ENCODE measurements at places on chromosomes 13 and 19.
A peak's percentile ranks its signal among the peaks of the same experiment; 100 is the strongest.

- no peak for DNase-seq
These were observed 39.3 kb downstream of the EFNA2 start for GRCh38 chr19:1324806-1325567.

DNA sequence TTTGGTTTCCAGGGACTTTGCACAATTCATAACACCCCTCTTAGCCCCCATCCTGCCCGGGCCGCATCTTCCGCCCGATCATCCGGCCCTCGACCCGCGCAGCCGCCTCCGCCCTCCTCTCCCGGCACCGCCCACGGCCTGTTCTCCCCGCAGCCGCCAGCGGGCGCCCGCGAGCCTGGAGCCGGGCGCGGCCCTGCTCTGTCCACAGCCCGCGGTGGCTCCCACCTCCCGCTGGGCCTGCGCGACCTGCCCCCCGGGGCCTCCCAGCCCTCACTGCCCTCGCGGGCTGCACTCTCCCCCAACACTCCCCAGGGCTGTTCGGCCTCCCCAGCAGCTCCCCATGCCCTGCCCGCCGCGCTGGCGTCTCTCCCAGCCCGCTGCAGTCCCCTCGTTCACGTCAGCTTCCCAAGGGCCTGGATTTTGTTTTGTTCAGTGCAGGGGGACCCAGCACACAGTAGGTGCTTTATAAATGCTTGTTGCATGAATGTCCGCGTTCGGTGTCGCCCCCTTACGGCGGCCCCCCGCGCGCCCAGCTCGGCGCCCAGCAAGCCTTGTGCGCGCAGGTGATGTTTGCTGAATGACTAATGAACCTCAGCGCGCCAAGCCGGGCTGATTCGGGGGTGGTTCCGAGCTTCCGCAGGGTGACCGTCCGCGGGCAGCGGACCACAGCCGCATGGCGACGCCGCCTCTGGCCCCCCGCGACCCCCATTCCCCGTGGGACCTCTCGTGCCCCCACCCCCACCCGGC, 4.6 kb upstream of the APC2 start:
- no peak for DNase-seq

DNA sequence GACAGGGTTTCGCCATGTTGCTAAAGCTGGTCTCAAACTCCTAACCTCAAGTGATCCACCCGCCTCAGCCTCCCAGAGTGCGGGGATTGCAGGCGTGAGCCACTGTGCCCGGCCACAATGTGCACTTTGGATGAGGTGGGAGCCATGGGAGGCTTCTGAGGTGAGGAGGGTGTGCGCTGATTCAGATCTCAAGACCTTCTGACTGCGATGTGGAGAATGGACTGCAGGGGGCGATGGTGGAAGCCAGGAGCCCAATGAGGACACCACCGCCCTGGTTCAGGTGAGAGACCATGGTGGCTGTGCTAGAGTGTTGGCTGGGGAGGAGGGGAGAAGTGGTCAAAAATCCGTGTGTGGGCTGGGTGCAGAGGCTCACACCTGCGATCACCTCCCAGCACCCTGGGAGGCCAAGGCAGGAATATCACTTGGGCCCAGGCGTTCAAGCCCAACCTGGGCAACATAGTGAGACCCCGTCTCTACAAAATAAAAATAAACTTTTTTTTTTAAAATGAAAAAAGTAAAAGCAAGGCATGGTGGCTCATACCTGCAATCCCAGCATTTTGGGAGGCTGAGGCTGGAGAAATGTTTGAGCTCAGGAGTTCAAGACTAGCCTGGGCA, 5.6 kb downstream of the INAFM1 start:
- no peak for DNase-seq

DNA sequence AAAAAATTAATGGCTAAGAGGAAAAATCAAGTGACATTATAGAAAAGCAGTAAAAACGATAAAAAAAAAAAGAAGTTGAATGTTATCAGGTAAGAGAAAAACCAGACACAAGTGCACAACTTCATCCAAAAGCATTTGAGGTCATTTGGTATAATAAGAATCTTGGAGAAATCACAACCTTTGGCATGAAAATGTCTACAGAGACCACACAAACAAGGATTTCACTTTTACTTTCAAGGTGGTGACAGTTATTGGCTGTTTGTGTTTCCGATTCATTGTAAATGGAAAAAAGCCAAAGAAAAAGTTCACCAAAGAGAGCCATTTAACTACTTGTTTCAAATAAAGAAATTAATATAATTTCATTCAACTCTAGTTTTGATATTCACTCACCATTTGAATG, 1193.5 kb downstream of the PCDH9 start:
- no peak for DNase-seq

- no peak for DNase-seq
These were observed at the start of gene ETHE1 for GRCh38 chr19:43526884-43527859. Gene ETHE1, minus strand, starts transcription at chr19:43527201. Its CDS starts 24 bp downstream, at chr19:43527177.

GRCh38 chr13:99797691-99798090, 173.9 kb downstream of the ZIC5 start:
- no peak for DNase-seq

DNA sequence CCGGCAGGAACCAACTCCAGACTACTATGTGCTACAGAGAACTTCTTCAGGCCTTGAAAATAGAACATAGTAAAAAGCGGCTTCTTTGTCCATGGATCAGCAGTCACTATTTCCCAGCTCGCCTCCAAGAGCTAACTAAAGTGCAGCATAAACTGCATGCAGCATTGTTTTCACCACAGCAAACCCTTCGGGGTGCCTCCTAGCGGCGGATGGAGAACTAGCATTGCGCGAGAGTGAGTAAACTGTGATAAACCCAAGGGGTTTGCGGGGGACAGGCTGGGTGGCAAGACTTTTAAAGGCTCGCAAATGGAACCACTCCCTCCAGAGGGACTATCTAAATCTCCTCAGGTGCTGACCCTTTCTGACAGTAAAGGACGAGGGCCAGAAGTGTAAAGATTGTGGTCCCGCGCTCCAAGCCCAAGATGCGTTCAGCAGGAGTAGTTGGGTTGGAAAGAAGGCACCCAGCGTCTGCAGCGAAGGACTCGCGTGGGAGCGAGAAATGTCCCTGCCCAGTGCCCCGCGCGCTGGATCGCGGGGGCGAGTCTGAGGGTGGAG, 21.5 kb upstream of the SGCG start:
- DNase-seq: no peak

- DNase-seq: no peak
These were observed 2.7 kb upstream of the RASA3 start for GRCh38 chr13:114134944-114135610.

DNA sequence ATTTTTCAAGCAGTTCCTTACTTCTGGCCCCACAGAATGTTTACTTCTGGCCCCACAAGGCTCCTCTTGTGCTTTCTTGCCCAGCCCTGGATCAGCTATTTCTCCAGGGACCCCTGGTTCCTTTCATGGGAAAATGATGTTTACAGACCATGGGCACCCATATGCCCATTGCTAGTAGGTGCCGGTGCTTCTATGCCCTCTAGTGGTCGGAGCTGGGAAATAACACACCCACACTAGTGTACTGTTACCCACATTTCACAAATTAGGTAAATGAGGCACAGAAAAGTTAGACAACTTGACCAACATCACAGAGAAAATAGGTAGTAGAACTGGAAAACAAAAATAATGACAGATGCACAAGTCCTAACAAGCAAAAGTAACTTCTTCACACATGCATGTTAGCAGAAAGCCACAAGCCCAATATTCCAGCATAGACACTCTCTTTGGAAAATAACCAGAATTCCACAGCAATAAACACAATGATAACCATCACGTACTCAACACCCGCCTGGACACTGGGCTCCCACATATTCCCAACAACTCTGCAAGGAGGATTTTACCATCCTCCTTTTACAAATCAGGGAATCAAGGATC, 1.3 kb upstream of the CEACAM6 start:
- no peak for DNase-seq

DNA sequence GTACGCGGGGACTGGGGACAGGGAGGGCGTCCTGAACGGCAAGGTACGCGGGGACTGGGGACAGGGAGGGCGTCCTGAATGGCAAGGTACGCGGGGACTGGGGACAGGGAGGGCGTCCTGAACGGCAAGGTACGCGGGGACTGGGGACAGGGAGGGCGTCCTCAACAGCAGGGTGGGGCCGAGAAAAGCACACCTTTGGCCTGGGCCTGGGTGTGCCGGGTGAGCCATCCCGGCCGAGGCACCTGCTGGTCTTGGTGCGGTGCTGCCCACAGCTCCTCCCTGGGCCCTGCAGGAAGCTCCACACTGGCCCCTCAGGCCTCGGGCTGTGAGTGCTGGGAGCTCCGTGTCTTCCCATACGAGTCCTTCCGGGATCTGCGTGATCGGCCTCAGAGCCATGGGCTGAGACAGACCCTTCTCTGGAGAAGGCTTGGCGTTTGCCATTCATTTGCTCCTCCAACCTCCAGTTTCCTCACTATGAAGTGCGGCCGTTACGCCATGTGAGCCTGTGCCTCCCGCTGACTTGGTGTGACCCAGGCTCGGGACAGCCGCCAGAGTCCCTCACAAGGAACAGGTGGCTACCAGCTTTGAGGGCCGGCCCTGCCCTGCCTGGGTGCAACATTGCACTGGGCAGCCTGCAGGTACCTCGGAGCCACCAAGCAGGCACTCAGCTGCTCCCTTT, 7.8 kb upstream of the ZNF554 start:
- no peak for DNase-seq

- DNase-seq: no peak
These were observed 572 bp downstream of the UCHL3 start for GRCh38 chr13:75550159-75550567.

DNA sequence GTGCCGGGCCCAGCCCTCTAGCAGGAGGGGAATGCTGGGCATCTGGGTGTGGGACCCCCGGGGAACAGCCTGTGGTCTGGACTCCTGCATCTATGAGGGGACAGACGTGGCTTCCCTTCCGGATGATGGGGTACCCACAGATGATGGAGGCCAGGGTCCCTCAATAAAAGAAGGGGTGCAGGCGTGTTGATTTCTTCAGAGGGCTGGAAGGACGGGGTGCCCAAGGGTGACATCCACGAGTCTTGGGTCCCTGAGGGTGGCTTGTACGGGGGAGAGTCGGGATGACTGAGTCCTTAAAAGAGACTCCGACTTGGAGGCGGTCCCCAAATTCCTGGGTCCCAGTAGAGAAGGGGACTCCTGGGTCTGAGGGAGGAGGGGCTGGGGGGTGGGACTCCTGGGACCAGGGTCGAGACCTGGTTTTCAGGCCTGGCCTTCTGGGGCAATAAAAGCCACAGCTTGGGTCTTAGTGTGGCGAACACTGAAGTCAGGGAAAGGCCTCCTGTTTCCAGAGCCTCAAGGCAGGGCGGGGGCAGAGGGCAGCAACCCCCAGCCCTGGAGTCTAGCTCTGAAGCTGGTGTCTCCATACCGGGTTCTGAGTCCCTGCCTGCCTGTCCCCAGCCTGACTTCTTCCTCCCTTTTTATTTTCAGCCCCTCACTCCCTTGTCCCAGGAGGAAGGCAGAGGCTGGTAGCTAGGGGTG, 459 bp upstream of the GRIN2D start:
- DNase-seq: no peak

- DNase-seq: no peak
These were observed 211.1 kb upstream of the NBEA start for GRCh38 chr13:34730961-34731360.

DNA sequence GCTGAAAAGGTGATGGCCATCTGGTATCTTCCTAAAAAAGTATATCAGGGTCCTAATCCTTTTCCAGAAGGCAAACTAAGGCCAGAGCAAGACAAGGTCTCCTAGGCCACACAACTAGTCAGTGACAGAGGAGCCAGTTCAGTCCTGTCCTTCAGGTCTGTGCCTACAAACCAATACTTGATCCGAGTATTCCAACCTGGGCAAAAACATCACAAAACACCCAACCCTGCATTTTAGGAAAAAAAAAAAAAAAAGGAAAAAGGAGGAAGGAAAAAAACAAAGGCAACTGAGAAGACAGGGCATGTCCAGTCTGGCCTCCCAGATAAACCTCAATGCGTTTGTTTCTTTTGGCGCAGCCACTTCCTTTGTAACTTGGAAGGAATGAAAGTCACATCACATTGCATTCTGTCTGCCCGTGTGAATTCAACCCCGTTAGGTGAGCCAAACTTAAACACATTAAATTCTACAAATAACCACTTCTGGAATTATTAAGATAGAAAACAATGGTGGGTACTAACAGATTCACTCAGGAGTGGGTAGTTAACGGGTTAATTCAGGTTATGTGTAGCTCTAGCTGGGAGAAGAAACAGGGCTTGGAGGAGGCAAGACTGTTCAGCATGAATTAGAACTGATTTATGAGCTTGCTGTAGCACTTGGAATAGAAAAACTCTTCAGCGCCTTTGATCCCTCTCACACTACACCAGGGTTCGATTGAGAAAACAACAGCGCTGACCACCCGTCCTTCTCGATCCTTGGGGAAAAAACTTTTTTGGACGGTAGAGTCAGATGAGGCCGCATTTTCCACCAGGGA, 43.0 kb upstream of the HNRNPA1L2 start:
- DNase-seq: no peak

DNA sequence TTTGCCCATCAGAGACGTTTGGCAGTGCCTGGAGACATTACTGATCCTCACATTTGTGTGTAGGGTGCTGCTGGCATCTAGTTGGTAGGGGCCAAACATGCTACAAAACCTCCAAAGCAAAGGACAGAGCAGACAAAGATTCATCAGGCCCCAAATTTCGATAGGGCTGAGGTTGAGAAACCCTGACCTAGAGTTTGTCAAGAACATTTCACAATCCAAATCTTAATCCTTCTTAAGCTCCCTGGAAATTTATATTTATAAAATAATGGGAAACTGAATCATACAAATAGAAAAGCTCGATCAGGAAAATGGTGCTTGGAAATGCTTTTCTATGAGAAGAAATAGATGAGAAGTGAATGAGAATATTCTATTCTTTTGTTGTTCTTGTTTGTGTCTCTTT, 273.6 kb downstream of the DCT start:
- DNase-seq: no peak

- DNase-seq: no peak
These were observed 135.3 kb upstream of the TMTC4 start for GRCh38 chr13:100809856-100810255.

GRCh38 chr13:99057310-99057975, 79.6 kb upstream of the DOCK9 start:
- peak; percentile 18 for DNase-seq

DNA sequence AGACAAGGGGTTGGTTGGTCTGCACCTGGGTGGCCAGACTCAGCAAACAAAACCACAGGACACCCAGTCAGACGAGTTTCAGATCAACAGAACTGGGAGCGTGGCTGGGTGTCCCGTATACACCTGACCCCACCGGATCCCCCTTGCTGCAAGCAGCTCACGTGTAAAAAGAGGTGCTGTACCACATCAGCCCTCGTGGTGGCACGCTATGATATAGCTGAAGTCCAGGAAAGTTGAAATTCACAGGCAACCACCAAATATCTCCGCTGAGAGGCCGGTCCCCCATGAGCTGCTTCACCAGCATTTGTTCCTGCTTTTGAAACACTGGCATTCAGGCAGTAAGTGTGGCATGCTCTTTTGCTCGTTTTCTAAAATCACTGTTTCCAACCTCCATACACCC, 92.3 kb downstream of the TUBA3C start:
- no peak for DNase-seq

- DNase-seq: no peak
These were observed 10.5 kb downstream of the MLLT1 start for GRCh38 chr19:6269101-6269886.

GRCh38 chr13:60720590-60720989, 323.6 kb downstream of the TDRD3 start:
- DNase-seq: no peak
